ENCODE measurements at places on chromosomes 16 and 17.

DNA sequence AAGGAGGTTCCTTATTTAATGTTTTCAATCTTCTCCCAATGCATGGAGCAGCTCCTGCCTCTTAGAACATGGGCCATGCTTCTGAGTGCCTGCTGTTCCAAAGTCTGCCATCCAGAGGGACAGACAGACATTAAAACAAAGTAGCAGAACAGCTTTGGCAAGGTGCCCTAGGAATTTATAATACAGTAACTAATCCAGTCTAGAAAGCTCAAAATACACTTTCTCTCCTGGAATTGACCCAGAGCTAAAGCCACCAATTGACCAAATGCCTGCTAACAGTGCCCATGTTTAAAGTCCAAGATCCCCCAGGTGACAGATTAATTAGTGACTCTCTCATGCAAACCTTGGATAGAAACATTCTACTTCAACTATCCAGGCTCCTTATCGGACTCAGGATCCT, 11.1 kb upstream of the CHRNE start:
- DNase-seq, result no peak

GRCh38 chr17:55427587-55427882, 5.9 kb upstream of the MMD start:
- DNase-seq, result no peak

- no peak for DNase-seq
Observed at GRCh38 chr17:4463818-4464476, 30.2 kb downstream of the SPNS3 start.

- no peak for DNase-seq
Observed at GRCh38 chr17:74641224-74641957, 17.9 kb upstream of the CD300E start.

GRCh38 chr16:73015612-73016487, 32.1 kb downstream of the ZFHX3 start:
- no peak for DNase-seq

DNA sequence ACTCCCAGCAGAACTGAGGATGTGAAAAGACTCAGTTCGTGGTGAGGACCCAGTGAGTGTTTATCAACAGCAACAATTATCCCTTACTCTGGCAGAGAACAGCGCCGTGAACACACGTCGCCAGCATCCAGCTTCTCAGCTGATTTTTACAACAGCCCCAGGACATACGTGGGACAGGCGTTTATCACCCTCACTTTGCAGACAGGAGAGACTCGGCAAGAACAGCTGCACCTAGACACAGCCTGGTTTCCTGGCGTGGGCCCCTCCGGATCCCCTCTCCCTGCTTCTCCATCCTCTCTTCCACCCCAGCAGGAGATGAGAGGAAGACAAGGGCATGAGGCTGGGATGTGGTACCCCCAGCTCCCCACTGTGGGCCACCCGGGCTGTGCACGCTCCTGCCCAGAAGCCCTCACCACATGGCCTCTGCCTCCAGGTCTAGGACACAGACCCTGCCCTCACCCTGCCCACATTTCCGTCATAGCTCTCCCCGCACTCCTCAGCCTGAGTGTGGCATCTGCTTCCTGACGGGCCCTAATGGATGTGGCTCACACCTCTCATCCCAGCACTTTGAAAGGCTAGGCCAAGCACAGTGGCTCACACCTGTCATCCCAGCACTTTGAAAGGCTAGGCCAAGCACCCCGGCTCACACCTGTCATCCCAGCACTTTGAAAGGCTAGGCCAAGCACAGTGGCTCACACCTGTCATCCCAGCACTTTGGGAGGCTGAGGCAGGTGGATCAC, 17.5 kb downstream of the ABR start:
- DNase-seq, result no peak

DNA sequence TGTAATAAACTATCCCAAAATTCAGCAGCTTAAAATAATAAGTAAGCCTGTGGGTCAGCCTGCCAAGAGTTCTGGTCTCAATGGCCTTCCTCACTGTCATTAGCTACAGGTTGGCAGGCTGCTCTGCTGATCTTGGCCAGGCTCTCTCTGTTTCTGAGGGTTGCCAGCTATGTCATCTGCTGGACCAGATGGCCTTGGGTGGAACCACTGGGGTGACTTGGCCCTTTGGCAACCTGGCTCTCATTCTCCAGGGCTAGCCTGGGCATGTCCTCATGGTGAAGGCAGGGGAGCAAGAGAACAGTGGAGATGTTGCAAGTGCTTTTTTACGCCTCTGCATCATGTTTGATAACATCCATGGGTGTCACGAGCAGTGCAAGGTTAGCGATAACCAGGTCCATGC, 13.9 kb downstream of the ITGAM start:
- no peak for DNase-seq

Measured in cortex of kidney (tissue), 1 donor.